ENCODE measurements at places on chromosomes 3 and 15. TPM values are rescaled to one million over a fixed set of nuclear protein-coding genes. Genes with fewer than 3 reads are reported as not detected.

- DNase-seq, result peak; percentile 53
These were observed 175.1 kb upstream of the TSC22D2 start for GRCh38 chr3:150232992-150233451.

- no peak for DNase-seq
These were observed 343.2 kb downstream of the LSAMP start for GRCh38 chr3:116102037-116102436.

DNA sequence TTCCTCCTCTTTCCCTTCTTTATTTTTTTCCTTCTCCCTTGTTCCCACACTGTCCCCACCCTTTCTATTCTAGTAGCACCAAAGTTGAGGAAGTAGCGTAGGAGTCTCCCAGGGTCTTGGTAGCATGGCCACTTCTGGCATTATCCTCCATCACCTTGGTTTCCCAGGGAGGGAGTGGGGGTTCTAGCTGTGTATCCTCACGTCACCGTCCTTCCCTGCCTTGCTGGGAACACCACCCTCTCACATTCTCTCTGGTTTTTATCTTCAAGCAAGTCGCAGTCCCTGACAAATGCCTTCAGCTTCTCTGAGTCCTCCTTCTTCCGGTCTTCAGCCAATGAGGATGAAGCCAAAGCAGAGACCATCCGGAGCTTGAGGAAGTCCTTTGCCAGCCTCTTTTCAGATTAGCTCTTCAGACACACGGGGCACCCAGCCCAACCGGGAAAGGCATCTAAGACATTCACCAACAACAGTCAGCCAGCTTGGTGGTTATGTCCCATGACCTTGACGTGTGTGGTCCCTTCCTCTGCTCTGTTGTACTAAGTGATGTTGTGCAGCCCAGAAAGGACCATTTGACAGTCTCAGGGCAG is 31.6 kb upstream of the TIMP4 start:
- DNase-seq, result no peak

DNA sequence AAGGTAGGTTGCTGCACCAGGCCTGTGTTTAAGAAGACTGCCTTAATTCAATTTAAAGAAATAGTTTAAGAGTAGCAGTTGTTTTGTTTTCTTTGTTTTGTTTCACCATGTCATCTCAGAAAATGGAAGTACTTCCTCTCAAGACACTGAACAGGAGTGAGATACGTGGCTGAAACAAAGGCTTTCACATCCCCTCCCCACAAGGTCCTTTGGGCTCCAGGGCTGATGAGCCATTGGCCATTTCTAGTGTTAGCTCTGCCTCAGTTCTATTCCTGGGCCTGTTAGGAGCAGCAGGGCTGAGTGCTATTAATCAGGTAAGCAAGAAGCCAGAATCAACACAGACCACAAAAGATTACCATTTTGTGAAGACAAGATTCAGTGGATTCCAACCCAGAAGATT is 132.8 kb downstream of the KCNAB1 start:
- no peak for DNase-seq

DNA sequence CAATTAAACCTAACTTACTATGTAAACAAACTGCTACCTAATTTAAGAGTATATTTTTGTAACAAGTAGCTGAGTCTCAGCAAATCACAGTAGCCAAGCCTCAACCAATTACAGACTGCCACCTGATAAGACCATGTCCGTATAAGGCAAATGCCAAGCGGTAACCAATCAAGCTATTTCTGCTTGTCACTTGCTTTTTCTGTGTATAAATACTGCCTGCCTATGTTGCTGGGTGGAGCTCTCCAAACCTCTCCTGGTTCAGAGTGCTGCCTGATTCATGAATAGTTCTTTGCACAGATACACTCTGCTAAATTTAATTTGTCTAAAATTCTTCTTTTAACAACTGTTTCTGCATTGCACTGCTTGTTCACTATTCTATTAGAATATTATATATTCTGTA is 42.6 kb downstream of the ZNF148 start:
- no peak for DNase-seq

DNA sequence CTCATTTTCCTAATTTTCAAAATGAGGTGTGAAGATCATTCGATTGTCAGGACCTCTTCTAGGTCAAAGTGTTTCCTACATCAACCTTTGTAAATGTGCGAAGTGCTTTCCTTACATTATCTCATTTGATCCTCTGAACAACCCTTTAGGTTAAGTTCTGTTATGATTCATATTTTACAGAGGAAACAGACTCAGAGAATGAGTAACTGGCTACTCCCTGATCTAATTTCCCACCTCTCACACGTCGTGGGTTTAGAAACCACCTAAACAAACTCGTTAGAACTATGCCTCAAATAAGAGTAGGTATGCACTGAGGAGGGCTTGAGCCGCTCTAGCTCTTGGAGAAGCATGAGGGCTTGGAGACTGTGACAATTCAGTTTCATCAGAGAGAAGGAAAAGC is 148.6 kb downstream of the CD47 start:
- DNase-seq, result no peak

- DNase-seq, result no peak
These were observed 761.7 kb downstream of the VGLL3 start for GRCh38 chr3:86229086-86229774.

DNA sequence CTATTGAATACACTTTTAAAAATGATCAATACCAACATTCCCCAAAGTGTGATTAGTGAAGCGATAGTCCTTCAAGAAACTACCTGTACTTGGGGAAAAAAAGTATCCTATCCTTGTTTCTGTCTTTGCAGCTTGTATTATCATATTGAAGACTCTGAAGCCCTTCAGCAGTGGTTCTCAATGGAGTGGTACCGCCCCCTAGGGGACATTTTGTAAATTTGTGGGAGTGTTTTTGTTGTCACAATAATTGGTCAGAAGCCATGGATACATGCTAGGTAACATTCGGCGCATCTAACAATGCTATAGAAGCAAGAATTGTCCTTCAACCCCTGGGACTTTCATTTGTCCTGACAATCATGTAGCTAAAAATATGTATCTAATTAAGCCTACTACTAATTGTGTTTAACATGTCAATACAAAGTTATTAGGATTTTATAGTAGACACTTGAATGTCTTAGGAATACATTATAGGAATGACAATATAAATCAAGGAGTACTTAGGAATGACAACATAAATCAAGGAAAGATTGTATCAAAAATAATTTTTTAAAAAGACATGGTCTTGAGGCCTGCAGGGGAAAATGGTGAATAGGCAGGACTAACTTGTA is 53.7 kb downstream of the NMD3 start:
- DNase-seq, result no peak

The GOLGA8G gene
- not detected for total RNA-seq

The SEMA3F gene
- 34.5 TPM for total RNA-seq

The TM4SF1 gene
- total RNA-seq, result 468 TPM

The SCG5 gene
- total RNA-seq, result not detected

The SLC6A6 gene
- total RNA-seq, result 36.7 TPM
